Germinal center (tissue), 1 donor: ENCODE measurements at places on chromosomes 16 and 17.

DNA sequence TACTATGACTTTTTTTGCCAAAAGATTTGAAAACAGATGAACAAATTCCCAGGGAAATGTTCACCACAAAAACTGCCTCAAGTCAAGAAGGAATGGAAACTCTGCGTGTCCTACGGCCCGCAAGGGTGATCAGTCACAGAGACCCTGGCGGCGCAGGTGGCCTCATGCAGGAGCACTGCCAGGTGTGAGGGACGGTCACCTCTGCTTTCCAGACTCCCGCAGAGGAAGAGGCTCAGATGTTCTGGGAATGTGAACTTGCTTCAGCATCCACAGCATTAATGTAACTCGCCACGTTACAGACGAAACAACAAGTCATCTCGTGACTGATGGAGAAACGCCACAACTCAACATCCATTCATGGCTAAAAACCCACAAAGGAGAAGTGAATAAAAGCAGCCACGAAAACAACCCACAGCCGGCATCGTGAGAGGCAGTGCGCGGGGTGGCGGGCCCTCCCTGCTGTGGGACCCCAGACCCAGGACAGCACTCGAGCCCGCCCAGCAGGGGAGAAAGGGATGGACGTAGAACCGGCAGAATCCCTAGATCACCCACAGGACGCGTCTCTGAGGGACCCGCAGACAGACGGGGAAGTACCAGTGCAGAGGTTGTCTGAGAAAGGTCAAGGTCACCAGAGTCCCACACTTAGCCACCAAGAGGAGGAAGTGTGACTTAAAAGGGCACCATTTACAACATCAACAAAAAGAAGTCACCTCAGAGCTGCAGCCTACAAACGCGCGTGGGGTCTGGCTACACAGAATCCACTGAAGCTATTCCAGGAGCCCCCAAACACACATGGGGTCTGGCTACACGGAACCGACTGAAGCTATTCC, 76.9 kb upstream of the GNG13 start:
- no peak for DNase-seq

- DNase-seq = peak; percentile 91
Measured at GRCh38 chr17:42112552-42113176, at the start of gene DHX58. Gene DHX58 (minus strand): TSS chr17:42112714. CDS start chr17:42111892, 822 bp downstream.

- DNase-seq = no peak
Measured at GRCh38 chr16:19912455-19913339, 28.0 kb upstream of the GPRC5B start.

- DNase-seq = no peak
Measured at GRCh38 chr16:57539072-57539796, 2.9 kb upstream of the CCDC102A start.

DNA sequence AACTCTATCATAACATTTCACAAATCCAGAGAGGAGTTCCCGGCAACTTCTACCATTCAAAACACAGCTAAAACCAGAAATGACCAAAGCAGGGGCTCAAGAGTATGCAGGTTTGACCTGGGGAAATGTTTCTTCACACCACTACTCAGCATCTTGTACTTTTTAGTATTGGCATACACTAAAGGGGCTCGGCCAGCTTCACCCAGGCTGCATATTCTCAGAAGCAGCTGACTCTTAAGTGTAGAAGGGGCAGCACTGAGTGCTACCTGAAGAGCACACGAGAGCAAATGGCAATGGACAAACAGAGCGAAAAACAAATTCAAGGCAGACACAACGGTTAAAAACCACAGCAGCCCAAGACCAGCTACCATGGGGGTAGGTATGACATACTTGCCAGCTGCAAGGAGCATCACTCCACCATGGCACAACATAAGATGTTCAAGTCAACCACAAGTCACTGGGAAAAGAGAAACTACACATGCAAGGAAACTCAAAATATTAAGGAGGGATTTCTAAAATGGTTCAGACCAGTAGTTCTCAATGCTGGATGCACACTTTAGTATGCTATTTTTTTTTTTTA, 34.4 kb downstream of the N4BP1 start:
- DNase-seq = no peak

GRCh38 chr17:5618476-5618875, 34.2 kb upstream of the NLRP1 start:
- no peak for DNase-seq

GRCh38 chr17:80869481-80870145, 122.0 kb upstream of the CHMP6 start:
- no peak for DNase-seq

DNA sequence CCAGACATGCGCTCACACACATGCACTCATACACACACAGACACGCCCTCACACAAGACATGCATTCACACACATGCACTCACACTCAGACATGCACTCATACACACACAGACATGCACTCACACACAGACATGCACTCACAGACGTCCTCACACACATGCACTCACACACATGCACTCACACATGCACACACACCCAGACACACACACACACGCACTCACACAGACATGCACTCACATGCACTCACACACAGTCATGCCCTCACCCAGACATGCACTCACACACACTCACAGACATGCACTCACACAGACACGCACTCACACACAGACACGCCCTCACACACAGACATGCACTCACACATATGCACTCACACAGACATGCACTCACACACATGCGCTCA, 2.1 kb upstream of the ZNF469 start:
- DNase-seq = no peak

DNA sequence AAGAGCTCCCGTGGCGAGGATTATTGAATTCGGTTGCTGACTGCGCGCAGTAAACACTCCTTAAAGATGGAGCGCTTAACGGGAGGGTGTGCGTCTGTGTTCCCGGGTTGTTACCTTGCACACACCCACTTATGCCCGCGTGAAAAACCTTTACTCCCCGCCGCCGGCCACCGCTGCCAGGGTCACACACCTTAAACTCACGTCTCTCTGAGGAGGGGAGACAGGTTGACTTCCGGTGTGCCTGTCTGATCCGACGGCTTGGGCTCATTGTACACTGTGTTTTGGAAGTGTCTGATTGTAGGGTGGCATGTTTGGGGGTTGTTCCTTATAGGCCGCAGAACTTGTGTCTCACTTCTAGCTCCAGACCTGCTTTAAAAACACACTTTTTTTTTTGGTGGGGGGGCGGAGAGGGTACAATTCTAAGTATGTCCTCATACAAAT, 66.8 kb downstream of the KPNA2 start:
- no peak for DNase-seq

DNA sequence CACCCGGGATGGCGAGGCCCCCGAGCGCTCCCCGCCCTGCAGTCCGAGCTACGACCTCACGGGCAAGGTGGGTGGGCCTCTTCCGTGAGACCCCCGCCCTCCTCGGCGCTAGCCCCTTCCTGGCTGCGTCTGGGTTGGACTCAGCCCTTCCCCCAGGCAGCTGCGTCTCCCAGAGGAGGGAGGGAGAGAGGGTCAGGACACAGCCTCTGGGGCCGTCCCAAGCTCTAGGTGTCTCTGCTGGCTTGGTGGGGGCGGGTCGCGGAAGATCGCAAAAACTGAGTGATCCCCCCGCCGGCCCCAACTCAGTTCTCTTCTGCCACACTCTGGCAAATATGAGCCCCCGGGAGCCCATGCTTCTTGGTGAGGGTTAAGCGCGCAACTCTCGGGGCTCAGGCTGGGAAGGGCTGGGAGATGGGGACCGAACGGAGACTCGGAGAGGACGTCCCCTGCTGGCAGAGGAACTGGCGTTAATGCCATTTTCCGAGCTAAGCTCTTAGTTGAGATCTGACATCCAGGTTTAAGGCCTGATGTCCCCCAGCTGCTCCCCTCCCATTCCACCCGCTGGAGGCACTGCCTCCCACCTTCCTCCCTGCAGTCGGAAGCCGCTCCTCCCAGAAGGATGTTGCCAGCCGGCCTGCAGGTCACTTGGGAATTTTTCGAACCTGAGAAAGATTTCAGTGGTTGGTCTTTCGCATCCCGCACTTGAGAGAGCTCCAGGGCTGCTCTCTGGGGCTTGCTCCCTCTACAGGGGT, 419 bp downstream of the RAB37 start:
- DNase-seq = peak; percentile 57

DNA sequence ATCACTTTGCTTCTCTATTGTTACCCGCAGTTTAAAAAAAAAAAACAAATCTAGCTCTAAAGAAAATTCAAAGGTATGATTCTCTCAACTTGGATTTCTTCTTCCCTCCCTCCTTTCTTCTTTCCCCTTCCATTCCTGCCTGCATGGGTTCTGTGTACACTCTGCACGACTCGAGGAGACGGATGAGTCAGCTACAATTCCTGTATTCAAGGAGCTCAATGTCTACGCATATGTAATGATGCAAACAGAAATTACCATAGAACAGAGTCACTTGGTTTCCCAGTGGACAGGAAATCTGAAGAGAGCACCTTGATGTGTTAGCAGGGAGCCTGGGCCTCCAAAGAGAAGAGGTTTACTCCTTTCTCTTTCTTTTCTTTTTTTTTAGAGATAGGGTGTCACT, 92.3 kb downstream of the VPS53 start:
- no peak for DNase-seq

GRCh38 chr17:66941773-66942450, 22.6 kb upstream of the CACNG4 start:
- DNase-seq = no peak

- no peak for DNase-seq
Measured at GRCh38 chr17:31415004-31415454, 23.6 kb downstream of the RAB11FIP4 start.

DNA sequence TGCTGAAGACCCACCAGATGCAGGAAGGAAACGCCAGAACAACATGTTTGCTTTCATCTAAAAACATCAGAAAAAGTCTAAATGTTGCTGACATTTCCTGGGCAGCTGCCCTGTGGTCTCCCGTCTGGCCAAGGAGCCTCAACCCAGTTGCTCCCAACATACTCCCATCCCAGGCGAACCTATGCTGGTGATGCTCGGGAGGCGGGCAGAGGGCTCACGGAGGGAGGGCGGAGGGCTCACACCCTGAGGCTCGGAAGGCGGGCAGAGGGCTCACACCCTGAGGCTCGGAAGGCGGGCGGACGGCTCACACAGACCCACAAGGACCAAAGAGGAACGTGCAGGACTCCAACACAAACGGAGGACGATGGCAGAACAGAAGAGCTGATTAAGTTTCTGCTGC, 135.4 kb downstream of the ANKRD11 start:
- DNase-seq = no peak

- DNase-seq = peak; percentile 47
Measured at GRCh38 chr17:55770196-55770870, 19.5 kb downstream of the PCTP start.

GRCh38 chr16:16817196-16817595, 438.3 kb downstream of the NPIPA7 start:
- DNase-seq = no peak

DNA sequence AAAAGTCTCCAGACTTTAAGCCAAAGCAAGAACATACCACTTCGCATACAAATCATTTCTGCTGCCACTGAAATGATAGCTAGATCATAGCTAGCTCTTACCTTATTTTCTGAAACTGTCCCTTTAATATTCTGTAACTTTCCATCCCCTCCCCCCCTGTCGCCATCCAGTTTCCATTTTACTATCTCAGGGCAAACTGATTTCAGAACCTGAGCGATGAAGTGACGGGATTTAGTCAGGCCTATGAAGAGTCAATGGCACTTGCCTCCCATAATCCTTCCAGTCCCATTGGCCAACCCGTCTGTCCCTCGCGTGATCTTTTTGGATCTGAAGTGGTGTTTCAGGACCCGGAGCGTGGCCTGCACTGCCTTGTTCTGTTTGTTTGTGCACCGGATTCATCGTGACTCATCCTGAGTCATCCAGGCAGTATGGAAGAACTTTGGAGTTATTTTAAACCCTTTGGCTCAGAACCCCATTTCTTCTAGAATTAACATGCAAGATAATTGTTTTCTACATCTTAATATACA, 199.8 kb upstream of the CHMP6 start:
- no peak for DNase-seq
